ENCODE measurements at places on chromosomes 11 and 22. TPM values are rescaled to one million over a fixed set of nuclear protein-coding genes. Genes with fewer than 3 reads are reported as not detected.

FLRT1 gene
- 0.33 TPM for total RNA-seq

DNA sequence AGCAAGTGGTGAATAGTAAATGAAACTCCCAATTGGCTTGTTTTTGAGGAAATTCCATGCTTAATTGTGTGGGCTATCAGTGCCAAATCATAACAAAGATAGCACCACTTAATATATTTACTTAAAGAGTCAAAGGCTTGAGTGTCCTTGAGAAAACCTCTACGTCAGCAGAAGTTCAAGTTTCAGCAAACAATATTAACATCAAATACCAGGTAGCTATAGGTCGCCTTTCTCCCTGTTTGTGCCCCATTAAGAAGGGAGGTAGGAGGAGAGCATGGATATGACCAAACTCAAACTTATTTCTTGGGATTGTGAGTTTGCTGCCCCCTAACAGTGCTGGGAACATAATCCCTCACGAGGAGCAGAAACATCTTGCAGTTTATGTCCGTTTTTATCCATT is 105.6 kb upstream of the SYN3 start:
- no peak overlapping the region for H3K27ac ChIP-seq
- peaks cover 4% of the 10 kb centered on the region for H3K27me3 ChIP-seq
- DNase-seq, result no peak
- no peaks in the 10 kb centered on the region for H3K36me3 ChIP-seq
- no peaks in the 10 kb centered on the region for H3K4me1 ChIP-seq

TTC17 gene
- 126 TPM for total RNA-seq

DNA sequence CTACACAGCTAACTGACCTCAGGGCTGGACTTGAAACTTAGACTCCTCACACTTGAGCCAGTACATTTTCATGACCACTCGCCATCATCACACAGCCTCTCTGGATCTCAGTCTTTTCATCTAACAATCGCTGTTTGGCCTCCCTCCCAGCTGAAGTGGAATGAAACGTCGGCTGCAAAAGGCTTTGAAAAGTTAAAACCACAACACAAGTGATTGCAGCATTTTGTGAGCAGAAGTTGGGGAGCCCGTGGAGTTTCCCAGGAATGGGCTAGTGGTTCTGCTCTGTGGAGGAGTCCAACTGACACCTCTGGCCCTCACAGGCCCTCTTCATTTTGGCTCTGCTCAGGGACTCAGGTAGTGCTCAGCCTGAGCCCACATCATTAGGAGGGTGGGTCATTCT is 35.9 kb upstream of the TRIM29 start:
- no peak overlapping the region for H3K27ac ChIP-seq
- peaks cover 11% of the 10 kb centered on the region for H3K4me1 ChIP-seq
- H3K27me3 ChIP-seq, result no peaks in the 10 kb centered on the region
- no peaks in the 10 kb centered on the region for H3K36me3 ChIP-seq
- DNase-seq, result no peak

KRTAP5-7 gene
- total RNA-seq, result not detected

DNA sequence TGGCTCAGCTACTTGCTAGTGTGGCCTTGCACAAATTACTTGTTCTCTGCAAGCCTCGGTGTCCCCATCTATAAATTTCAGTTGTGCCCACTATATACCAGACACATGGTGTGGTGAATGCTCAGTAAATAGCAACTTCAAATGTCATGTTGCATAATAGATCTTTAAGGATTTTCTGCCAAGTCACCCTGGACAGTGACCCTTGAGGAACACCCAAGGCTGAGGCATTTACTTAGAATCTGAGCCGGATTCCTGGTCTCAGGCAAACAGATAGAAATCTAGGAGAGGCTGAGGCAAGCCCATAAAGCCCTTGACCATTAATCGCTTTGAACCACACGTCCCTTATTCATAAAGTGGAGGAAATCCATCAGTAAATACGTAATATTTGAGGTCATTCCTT is 9.7 kb downstream of the TEAD1 start:
- H3K4me1 ChIP-seq, result peaks cover 9% of the 10 kb centered on the region
- H3K36me3 ChIP-seq, result no peaks in the 10 kb centered on the region
- no peak for DNase-seq
- H3K27ac ChIP-seq, result no peak overlapping the region
- H3K4me3 ChIP-seq, result no peak overlapping the region

GRCh38 chr22:26082866-26083265 is 86.4 kb upstream of the SEZ6L start:
- no peaks in the 10 kb centered on the region for H3K4me1 ChIP-seq
- H3K27ac ChIP-seq, result no peak overlapping the region
- no peak overlapping the region for H3K4me3 ChIP-seq

- no peaks in the 10 kb centered on the region for H3K27me3 ChIP-seq
- DNase-seq, result no peak
- H3K36me3 ChIP-seq, result no peaks in the 10 kb centered on the region
- peaks cover 20% of the 10 kb centered on the region for H3K4me1 ChIP-seq
Measured at GRCh38 chr11:104967534-104968354, 630 bp downstream of the CASP4 start.

PUS3 gene
- total RNA-seq, result 7.4 TPM

DNA sequence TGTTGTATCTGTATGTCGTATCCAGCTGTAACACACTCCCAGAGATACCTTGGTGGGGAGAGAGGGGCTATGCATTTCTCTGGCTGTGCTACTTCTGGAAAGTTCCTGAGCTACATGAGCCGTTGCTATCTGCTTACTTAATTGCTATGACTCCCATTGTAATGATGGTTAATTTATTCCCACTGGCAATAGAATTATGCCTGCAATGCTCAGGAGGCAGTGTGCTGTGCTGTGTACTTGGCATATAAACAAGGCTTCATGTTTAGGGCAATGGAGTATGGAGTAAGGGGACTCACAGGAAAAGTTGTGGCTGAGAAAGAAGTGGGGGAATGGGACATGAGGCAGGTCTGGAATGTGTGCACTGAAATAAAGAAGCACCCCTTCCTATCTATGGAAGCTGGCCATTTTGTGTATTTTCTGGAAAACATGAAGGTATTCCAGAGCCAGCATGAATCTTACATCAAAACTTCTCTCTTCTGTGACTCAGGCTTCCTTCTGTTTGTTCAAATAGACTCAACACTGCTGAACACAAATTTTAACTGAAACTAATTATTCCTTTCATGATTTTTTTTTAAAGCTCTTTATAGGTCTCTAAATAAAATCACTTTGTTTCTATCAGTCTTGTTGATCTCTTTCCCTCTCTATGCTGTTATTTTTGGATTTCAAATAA is 40.6 kb downstream of the CD44 start:
- no peak overlapping the region for H3K27ac ChIP-seq
- no peaks in the 10 kb centered on the region for H3K36me3 ChIP-seq
- no peaks in the 10 kb centered on the region for H3K27me3 ChIP-seq
- DNase-seq, result no peak
- H3K4me1 ChIP-seq, result peaks cover 5% of the 10 kb centered on the region

DNA sequence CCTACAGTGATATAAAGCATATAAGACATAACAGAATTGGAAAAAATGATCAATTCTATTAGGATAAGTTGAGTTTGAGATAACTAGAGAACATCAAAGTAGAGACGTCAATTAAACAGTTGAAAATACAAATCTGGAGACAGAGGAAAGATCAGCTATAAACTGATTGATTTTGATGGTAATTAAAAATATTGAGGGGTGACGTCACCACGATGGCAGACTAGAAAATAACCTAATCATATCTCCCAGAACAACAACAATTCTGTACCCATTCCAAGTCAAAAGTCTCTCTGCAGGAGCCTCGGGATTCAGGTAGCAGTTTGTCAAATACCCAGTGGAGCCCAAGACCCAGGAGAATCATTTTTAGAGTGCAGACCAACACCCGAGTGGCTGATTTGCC is 28.9 kb downstream of the MS4A13 start:
- H3K27me3 ChIP-seq, result no peaks in the 10 kb centered on the region
- H3K4me1 ChIP-seq, result no peaks in the 10 kb centered on the region

MUC5AC gene
- not detected for total RNA-seq

APOL4 gene
- 3.2 TPM for total RNA-seq

DNA sequence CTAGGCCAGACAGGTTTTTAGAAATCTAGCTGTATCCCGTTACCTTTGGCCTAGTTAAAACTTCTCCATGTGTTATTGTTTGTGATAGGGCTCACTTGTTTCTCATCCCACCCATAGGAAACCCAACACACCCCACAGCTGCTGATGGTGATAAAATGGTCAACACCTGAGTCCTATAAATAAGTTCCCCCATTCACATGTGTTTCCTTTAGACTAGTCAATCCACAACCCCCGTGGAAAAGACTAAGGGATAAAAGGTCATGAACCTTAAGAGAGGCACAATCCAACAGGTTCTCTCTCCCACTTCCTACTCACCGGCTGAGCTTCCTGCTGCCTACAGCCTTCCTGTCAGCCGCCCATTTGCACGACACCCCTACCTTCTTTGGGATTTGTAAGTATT is 768.4 kb downstream of the JRKL start:
- no peaks in the 10 kb centered on the region for H3K36me3 ChIP-seq
- DNase-seq, result no peak
- no peaks in the 10 kb centered on the region for H3K4me1 ChIP-seq

MIOX gene
- total RNA-seq, result not detected

GRCh38 chr11:41950470-41951143 is 491.2 kb upstream of the LRRC4C start:
- no peak for DNase-seq
- H3K4me1 ChIP-seq, result no peaks in the 10 kb centered on the region
- H3K27ac ChIP-seq, result no peak overlapping the region
- H3K27me3 ChIP-seq, result no peaks in the 10 kb centered on the region
- no peaks in the 10 kb centered on the region for H3K36me3 ChIP-seq
- H3K4me3 ChIP-seq, result no peak overlapping the region

SYCE3 gene
- 7.2 TPM for total RNA-seq

SLC5A4 gene
- 0.38 TPM for total RNA-seq

DNA sequence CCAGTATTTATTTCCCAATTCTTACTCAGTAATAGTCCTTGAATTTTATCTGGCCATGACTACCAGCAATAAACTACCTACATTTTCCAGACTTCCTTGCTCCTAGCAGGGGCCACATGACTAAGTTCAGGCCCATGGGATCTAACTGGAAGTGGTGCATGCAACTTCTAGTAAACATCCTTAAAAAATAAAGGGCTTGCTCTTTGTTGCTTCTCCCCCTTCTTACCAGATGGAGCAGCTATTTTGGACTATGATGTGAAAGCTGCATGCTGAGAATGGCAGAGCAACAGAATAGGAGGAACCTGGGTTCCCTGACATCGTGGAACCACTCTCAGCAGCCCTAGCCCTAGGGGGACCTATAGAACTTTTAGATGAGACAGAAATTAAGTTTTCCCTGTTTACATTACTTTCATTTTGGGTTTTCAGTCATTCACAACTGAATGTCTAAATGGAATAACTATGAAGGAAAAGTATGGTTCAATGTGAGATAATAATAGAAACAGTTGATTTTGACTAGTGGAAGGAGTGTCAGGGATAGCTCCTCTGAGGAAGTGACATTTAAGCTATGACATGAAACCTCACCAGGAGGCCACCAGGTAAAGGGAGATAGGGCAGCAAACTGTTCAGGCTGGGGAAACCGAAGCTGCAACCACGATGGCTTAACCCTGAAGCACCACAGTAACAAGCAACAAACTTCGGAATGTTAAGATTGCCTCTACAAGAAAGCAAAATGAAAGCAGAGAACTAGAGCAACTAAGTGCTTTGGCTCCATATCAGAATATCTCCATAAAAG is 48.9 kb downstream of the PHF21A start:
- no peak overlapping the region for H3K4me3 ChIP-seq
- H3K27ac ChIP-seq, result no peak overlapping the region
- H3K4me1 ChIP-seq, result peaks cover 7% of the 10 kb centered on the region
- H3K36me3 ChIP-seq, result peaks cover 16% of the 10 kb centered on the region
- peak; percentile 60 for DNase-seq

DNA sequence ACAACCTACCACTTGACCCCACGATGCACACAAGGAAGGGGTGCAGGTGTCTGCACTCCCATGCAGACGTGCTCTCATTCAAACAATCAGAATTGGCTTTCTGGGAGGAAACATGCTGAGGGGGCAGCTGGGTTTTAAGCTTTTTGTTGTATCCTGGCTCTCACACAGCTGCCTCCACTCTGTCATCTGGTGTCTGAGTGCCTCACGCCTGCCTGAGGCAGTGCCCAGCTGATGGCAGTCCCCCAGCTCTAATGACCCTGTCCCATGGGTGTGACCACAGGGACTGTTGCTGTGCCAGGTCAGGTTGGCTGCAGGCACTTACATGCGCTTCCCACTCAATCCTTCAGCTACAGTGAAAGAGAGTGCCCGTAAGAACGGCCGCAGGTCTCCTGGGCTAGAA is 53.7 kb downstream of the ARFGAP3 start:
- peak overlapping the region; percentile 21 for H3K27ac ChIP-seq
- no peaks in the 10 kb centered on the region for H3K27me3 ChIP-seq
- peak; percentile 31 for DNase-seq
- H3K36me3 ChIP-seq, result no peaks in the 10 kb centered on the region
- peaks cover 8% of the 10 kb centered on the region for H3K4me1 ChIP-seq

GRCh38 chr22:40345271-40345670 is 1.0 kb upstream of the ADSL start:
- H3K27ac ChIP-seq, result peak overlapping the region; percentile 90
- peaks cover 23% of the 10 kb centered on the region for H3K4me1 ChIP-seq
- DNase-seq, result peak; percentile 61

- no peak overlapping the region for H3K4me3 ChIP-seq
- no peaks in the 10 kb centered on the region for H3K36me3 ChIP-seq
- H3K27me3 ChIP-seq, result no peaks in the 10 kb centered on the region
- no peak for DNase-seq
Measured at GRCh38 chr11:15836795-15837194, 519.6 kb downstream of the SOX6 start.

ENTHD1 gene
- not detected for total RNA-seq

GRCh38 chr11:115920841-115921480 is 416.7 kb upstream of the CADM1 start:
- H3K36me3 ChIP-seq, result no peaks in the 10 kb centered on the region
- no peak overlapping the region for H3K4me3 ChIP-seq

- H3K36me3 ChIP-seq, result no peaks in the 10 kb centered on the region
- no peak for DNase-seq
- H3K4me1 ChIP-seq, result no peaks in the 10 kb centered on the region
- H3K27ac ChIP-seq, result no peak overlapping the region
Measured at GRCh38 chr11:73797457-73797856, 9.8 kb downstream of the MRPL48 start.

NXPE2 gene
- not detected for total RNA-seq

ST14 gene
- 14.9 TPM for total RNA-seq

FOLR1 gene
- total RNA-seq, result 5.2 TPM

CRYBB3 gene
- total RNA-seq, result not detected

FOLR2 gene
- total RNA-seq, result 77.1 TPM

- no peak for DNase-seq
- H3K27me3 ChIP-seq, result no peaks in the 10 kb centered on the region
- peaks cover 9% of the 10 kb centered on the region for H3K4me1 ChIP-seq
- no peak overlapping the region for H3K4me3 ChIP-seq
Measured at GRCh38 chr11:111696556-111696955, 69.6 kb downstream of the PPP2R1B start.

- no peaks in the 10 kb centered on the region for H3K36me3 ChIP-seq
- H3K27ac ChIP-seq, result no peak overlapping the region
- H3K4me1 ChIP-seq, result peaks cover 14% of the 10 kb centered on the region
- H3K27me3 ChIP-seq, result no peaks in the 10 kb centered on the region
- H3K4me3 ChIP-seq, result no peak overlapping the region
Measured at GRCh38 chr11:2892967-2893528, 7.5 kb upstream of the CDKN1C start.

- DNase-seq, result no peak
- no peaks in the 10 kb centered on the region for H3K36me3 ChIP-seq
- H3K27ac ChIP-seq, result peak overlapping the region; percentile 40
- H3K4me3 ChIP-seq, result no peak overlapping the region
- H3K27me3 ChIP-seq, result no peaks in the 10 kb centered on the region
Measured at GRCh38 chr22:31107894-31108218, 488 bp upstream of the SELENOM start.
